ENCODE measurements at places on chromosomes 11 and 22. TPM values are rescaled to one million over a fixed set of nuclear protein-coding genes. Genes with fewer than 3 reads are reported as not detected.

Gene DGCR6
- 0.79 TPM for total RNA-seq

- H3K4me3 ChIP-seq, result no peak overlapping the region
- no peaks in the 10 kb centered on the region for H3K36me3 ChIP-seq
- peak overlapping the region; percentile 0 for H3K27ac ChIP-seq
- peak; percentile 73 for DNase-seq
- H3K4me1 ChIP-seq, result peaks cover 27% of the 10 kb centered on the region
These were observed 5.1 kb upstream of the CDKN1C start for GRCh38 chr11:2890466-2891294.

- no peak overlapping the region for H3K27ac ChIP-seq
- no peaks in the 10 kb centered on the region for H3K27me3 ChIP-seq
- H3K36me3 ChIP-seq, result no peaks in the 10 kb centered on the region
These were observed 8.5 kb downstream of the BACE1-AS start for GRCh38 chr11:117299351-117300282.

- H3K4me1 ChIP-seq, result no peaks in the 10 kb centered on the region
- no peaks in the 10 kb centered on the region for H3K36me3 ChIP-seq
- peak overlapping the region; percentile 41 for H3K27ac ChIP-seq
- H3K4me3 ChIP-seq, result no peak overlapping the region
These were observed 13.3 kb upstream of the MB start for GRCh38 chr22:35630387-35630793.

GRCh38 chr11:134846328-134847082, 434.5 kb upstream of the B3GAT1 start:
- peaks cover under 1% of the 10 kb centered on the region for H3K27me3 ChIP-seq
- no peaks in the 10 kb centered on the region for H3K36me3 ChIP-seq
- DNase-seq, result no peak
- no peak overlapping the region for H3K27ac ChIP-seq
- H3K4me1 ChIP-seq, result no peaks in the 10 kb centered on the region

- no peaks in the 10 kb centered on the region for H3K36me3 ChIP-seq
- no peaks in the 10 kb centered on the region for H3K4me1 ChIP-seq
- no peak for DNase-seq
- H3K27me3 ChIP-seq, result no peaks in the 10 kb centered on the region
- no peak within 1 kb of the TSS for H3K27ac ChIP-seq
- no peak within 1 kb of the TSS for H3K4me3 ChIP-seq
These were observed at the start of gene HEPHL1 for GRCh38 chr11:94020777-94021481. Gene HEPHL1 (plus strand): TSS chr11:94021354. CDS start chr11:94021369, 15 bp downstream.

- no peaks in the 10 kb centered on the region for H3K36me3 ChIP-seq
- no peaks in the 10 kb centered on the region for H3K4me1 ChIP-seq
- peaks cover 21% of the 10 kb centered on the region for H3K27me3 ChIP-seq
- H3K4me3 ChIP-seq, result no peak overlapping the region
- peak; percentile 24 for DNase-seq
These were observed 313.9 kb upstream of the B3GAT1 start for GRCh38 chr11:134725716-134726639.

- no peaks in the 10 kb centered on the region for H3K27me3 ChIP-seq
- H3K4me3 ChIP-seq, result peak within 1 kb of the TSS; percentile 47
- no peaks in the 10 kb centered on the region for H3K36me3 ChIP-seq
- H3K27ac ChIP-seq, result peak within 1 kb of the TSS; percentile 98
- H3K4me1 ChIP-seq, result peaks cover 33% of the 10 kb centered on the region
These were observed at the start of gene NUDT8 for GRCh38 chr11:67629386-67630227. Gene NUDT8 (minus strand): TSS chr11:67629937. CDS start chr11:67629911, 26 bp downstream.

- H3K27ac ChIP-seq, result no peak overlapping the region
- DNase-seq, result no peak
- H3K36me3 ChIP-seq, result no peaks in the 10 kb centered on the region
- no peaks in the 10 kb centered on the region for H3K27me3 ChIP-seq
These were observed 1.4 kb upstream of the MS4A13 start for GRCh38 chr11:60513496-60514460.

All from transverse colon (tissue), 4 donors.